ENCODE measurements at places on chromosomes 2 and 18. TPM values are rescaled to one million over a fixed set of nuclear protein-coding genes. Genes with fewer than 3 reads are reported as not detected.

- no peak for DNase-seq
Observed at GRCh38 chr2:833180-833579, 117.5 kb upstream of the SNTG2 start.

- DNase-seq, result no peak
Observed at GRCh38 chr18:46832849-46833248, 76.0 kb upstream of the ST8SIA5 start.

DNA sequence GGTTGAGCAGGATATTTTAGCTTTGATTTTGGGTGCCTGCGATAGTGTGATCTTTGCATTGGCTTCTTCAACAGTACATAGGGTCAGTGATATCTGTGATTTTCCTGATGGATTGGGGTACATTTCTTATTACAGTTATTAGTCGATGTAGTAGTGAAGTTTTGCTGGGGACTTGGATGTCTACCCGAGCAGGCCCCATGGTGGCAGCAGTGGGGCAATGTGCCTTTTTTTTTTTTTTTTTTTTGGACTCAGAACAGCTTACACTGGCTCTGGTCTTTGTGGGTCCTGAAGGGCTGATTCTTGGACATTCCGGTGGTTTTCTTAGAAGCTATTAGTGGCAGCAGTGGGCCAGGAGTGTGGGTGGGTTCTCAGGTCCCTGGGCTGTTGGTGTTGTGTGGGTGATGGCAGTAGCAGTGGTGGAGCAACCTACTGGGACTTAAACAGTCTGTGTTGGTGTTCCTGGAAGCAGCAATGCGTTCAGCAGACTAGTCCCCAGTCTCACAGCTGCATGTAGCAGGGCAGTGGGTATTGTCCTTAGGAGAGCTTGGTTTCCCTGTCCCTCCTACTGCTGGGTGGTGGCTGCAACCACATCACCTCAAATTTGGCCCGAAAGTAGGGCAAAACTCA lies 53.7 kb upstream of the SLC4A10 start:
- no peak for DNase-seq

- DNase-seq, result no peak
Observed at GRCh38 chr2:217880287-217880889, 122.4 kb downstream of the TNS1 start.

GRCh38 chr2:11701206-11701605 lies 31.2 kb upstream of the NTSR2 start:
- DNase-seq, result no peak

GRCh38 chr18:58761241-58761969 lies 90.1 kb downstream of the MALT1 start:
- DNase-seq, result no peak

DNA sequence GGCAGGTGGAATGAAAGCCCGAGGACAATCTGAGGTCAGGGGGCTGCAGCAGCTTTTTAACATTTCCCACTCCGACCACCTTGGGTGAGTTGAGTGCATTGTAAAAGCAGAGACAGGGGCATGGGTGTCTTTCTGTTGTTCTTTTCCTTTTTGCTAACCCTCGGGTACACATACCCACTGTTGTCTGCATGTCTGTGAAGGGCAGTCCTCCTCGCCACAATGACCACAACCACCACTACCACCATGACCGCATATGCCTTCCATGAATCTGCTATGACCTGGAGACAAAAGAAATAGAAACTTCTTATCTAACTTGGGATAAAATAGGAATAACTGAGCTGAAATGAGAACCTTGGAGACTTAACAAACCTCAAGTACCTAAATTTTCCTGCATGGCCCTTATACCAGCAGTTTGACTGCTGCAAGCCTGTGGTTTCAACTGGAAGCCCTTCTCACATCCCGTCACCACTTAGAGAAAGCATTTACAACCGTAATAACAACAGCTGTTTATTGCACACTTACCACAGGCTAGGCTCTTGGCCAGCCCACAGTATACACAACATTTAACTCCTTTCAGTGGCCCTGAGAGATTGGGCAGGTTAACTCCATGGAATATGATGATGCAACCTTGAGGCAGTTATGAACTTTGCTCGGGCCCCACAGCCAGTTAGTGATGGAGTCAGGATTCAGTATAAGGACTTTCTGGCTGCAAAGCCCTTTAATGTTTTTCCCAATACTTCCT lies 80.3 kb downstream of the GYPC start:
- no peak for DNase-seq

DNA sequence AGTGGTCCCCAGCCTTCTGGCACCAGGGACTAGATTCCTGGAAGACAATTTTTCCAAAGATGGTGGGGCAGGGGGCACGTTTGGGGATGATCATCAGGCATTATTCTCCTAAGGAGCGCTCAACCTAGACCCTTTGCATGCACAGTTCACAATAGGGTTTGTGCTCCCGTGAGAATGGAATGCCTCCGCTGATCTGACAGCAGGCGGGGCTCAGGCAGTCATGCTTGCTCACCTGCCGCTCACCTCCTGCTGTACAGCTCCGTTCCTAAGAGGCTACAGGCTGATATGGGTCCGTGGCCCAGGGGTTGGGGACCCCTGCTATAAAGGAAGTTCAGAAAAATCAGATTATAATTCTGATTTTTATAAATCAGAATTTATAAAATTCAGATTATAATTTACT lies 22.3 kb upstream of the TYMS start:
- DNase-seq, result no peak

DNA sequence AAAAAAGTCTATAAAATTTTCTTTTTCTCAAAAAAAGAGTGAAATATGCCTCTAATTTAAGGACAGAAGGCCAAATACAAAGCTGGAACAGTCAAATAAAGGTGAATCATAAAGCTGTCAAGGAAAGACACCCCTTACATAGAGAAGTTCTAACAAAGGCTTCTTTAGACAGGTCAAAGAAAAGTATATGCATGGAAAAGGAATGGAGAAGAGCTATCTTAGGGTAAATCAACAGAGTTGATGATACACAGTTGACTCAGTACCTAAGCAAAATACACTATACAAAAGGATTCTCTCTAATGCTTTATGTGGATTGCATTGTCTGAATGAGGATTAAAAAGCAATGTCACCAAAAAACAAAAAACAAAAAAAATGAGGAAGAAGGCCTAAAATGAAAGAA lies 214.8 kb downstream of the TXNL1 start:
- no peak for DNase-seq

- DNase-seq, result peak; percentile 18
Observed at GRCh38 chr2:225735844-225736243, 336.3 kb downstream of the NYAP2 start.

DNA sequence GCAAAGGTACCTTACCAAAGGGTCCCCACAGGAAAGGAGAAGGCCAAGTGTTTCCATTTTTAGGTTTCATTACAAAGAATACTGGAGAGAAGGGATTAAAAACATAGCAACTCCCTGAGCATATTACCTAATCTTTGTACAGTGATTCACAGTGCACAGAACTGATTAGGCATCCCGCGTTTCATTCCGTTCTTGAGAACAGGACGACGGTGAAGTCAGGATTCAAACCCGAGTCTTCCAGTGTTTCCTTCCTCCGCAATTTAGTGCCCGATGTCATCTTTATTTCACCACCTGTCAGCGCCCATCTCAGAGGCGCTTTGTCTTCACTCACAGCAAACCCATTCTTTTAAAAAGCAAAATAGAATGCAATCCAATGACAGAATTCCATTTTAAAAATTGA lies 488.5 kb downstream of the EIPR1 start:
- DNase-seq, result no peak

- DNase-seq, result no peak
Observed at GRCh38 chr2:230916218-230916617, 8.8 kb downstream of the GPR55 start.

DNA sequence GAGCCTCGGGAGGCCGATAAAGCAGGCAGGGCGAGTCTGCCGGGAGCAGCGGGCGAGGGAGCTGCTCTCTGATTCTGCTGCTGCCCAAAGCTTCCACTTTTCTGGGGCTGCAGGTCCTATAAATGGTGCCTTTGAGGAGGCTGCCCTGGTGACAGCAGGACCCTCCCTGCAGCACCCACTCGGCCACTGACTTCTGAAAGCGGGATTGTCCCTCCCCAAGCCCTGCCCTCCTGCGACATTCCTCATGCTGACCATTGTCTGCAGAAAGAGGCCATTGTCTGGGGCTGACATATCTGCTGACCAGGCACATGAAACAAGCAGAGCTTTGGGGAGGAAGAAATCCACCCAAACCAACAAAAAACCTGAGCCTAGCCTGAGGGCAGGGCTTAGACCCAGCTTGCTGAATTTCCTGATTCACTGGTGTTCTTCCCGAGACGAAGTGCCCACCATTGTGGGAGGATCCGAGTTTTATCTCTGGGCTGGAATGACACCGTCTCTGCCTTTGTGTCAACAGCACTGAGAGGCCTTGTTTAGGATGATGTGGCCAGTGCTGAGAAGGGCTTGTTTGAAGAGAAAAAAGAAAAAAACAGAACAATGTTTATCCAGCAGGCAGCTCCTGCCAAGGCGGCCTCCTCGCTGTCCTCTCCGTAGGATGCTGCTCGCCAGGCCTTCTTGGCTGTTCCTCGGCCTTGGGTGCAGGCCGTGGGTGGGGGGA lies 129.7 kb downstream of the MYCN start:
- DNase-seq, result no peak

- no peak for DNase-seq
Observed at GRCh38 chr2:189213250-189213649, 33.7 kb upstream of the COL5A2 start.

GRCh38 chr2:95384854-95385569 lies 17.5 kb upstream of the FAHD2A start:
- DNase-seq, result no peak

GRCh38 chr2:198731842-198732399 lies 725.8 kb downstream of the SATB2 start:
- DNase-seq, result no peak

GRCh38 chr18:37393945-37394609 lies 171.5 kb downstream of the CELF4 start:
- DNase-seq, result peak; percentile 54

DNA sequence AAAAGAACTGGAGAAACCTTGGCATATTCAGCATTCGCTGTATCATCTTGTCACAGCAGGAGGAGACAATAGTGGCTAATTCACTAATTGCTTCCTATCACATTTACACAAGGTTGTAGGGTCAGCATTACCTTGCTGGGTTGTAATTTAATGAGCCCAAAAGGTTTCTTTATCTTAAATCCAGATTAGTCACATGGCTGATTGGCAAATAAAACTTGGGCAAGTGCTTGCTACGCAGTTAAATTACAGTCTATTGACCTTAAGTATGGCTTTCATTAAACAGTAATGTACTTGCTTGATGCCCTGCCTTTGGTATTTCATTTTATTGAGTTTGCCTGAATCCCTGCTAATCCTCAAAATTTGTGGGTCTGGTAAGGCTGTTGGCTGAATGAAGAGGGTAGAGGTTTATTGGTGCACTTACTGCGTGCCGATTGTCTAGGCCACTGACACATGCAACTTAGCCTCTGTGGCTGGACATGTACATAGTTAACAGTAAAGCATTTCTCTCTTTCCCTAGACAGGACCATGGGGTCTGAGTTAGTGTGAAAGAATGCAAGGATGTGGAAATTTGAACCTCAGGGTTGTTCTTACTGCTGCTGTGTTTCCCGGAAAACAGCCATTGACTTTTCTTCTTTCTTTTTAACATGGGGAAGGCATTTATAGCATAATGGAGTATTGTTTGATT lies 34.3 kb downstream of the FMNL2 start:
- DNase-seq, result no peak

GRCh38 chr2:26432859-26433258 lies 31.1 kb downstream of the DRC1 start:
- no peak for DNase-seq

GRCh38 chr2:146128216-146128615 lies 1608.3 kb upstream of the ZEB2 start:
- DNase-seq, result no peak

GRCh38 chr2:180130403-180130802 lies 123.3 kb upstream of the CWC22 start:
- DNase-seq, result no peak

GRCh38 chr2:231673348-231673770 lies 35.0 kb upstream of the PTMA start:
- DNase-seq, result peak; percentile 81

GRCh38 chr2:164562666-164563065 lies 58.6 kb downstream of the GRB14 start:
- no peak for DNase-seq

DNA sequence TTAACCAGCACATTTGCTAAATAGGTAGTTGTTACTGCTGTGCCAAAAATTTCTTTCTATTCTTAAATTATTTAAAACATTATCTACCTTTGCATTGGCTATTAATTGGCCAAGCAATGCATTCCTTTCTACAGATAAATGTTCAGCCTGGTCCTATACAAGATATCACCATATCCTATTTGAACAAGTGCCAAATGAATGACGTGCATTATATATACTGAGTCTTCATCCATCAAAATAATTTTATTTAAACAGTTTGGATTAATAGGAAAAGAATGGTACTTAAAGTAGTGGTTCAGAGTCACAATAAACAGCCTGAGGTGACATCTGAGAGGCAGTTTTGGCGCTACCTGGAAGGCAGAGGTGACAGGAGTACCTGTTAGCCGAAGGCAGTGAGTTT lies 230.1 kb upstream of the EPAS1 start:
- no peak for DNase-seq

- DNase-seq, result no peak
Observed at GRCh38 chr2:119229716-119230115, 6.1 kb downstream of the STEAP3 start.

GRCh38 chr2:10000541-10000940 lies 42.8 kb upstream of the KLF11 start:
- no peak for DNase-seq

ERCC3 gene
- total RNA-seq, result 62.8 TPM

G6PC2 gene
- total RNA-seq, result not detected

GPAT2 gene
- 5.4 TPM for total RNA-seq

IL36B gene
- not detected for total RNA-seq

ANKRD29 gene
- 10.8 TPM for total RNA-seq

TUBB6 gene
- 222 TPM for total RNA-seq

SAG gene
- total RNA-seq, result not detected

SERPINB11 gene
- total RNA-seq, result not detected

NCL gene
- total RNA-seq, result 76.6 TPM

SCYGR4 gene
- total RNA-seq, result not detected

LYPD1 gene
- total RNA-seq, result not detected

CSRNP3 gene
- 5.9 TPM for total RNA-seq

C2orf15 gene
- not detected for total RNA-seq

ZSCAN30 gene
- total RNA-seq, result 24.1 TPM

KCNG2 gene
- total RNA-seq, result not detected

MYO7B gene
- 0.29 TPM for total RNA-seq

CHST10 gene
- 0.88 TPM for total RNA-seq

CCDC102B gene
- total RNA-seq, result 0.77 TPM

GAREM1 gene
- 2.0 TPM for total RNA-seq

All from uterus (tissue), 4 donors.